ENCODE measurements at places on chromosomes 16 and 17.

DNA sequence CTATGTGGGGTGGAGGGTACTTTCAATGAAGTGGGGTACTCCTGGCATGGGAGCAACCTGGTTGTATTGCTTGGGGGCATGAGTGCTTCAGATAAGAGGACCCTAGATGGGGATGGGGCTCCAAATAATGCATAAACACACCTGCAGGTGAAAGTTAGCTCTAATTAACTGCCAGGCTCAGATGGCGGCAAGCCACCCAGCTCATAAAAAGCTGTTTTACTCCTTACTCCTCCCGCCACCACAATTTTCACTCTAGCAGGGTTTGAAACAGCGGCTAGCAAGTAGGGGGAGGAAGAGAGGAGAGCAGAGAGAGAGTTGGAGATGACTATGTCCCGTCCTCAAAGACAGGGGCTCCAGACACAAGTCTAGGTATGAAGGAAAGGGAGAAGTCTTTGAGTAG, 117.7 kb upstream of the WSCD1 start:
- no peak for DNase-seq

- DNase-seq = no peak
Observed at GRCh38 chr16:2154533-2155090, 970 bp upstream of the TRAF7 start.

DNA sequence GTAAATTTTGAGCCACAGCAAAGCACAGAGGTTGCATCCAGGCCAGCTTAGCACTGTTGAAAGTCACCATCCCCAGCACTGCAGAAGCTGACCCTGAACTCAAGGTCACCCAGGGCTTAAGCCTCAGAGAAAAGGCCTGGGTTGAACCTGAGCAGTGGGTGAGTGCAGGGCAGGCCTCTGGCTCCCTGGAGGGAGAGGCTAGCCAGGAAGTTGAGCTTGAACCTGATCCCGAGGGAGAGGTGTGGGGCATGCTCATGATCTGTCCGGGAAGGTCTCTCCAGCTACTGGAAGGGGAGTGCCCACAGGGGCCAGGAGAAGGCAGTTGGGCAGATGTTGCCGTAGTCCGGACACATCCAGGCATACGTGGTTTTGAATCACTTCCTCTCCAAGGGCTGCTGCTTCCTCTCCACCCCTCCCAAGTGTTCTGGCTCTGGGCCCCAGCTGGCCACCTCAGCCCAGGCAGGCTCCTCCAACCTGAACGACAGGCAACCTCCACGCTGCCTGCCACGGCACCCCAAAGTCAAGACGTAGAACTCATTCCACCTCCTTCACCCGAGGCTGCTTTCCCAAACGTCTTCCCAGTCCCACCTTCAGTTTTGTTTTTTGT, 18.4 kb downstream of the CARHSP1 start:
- no peak for DNase-seq

DNA sequence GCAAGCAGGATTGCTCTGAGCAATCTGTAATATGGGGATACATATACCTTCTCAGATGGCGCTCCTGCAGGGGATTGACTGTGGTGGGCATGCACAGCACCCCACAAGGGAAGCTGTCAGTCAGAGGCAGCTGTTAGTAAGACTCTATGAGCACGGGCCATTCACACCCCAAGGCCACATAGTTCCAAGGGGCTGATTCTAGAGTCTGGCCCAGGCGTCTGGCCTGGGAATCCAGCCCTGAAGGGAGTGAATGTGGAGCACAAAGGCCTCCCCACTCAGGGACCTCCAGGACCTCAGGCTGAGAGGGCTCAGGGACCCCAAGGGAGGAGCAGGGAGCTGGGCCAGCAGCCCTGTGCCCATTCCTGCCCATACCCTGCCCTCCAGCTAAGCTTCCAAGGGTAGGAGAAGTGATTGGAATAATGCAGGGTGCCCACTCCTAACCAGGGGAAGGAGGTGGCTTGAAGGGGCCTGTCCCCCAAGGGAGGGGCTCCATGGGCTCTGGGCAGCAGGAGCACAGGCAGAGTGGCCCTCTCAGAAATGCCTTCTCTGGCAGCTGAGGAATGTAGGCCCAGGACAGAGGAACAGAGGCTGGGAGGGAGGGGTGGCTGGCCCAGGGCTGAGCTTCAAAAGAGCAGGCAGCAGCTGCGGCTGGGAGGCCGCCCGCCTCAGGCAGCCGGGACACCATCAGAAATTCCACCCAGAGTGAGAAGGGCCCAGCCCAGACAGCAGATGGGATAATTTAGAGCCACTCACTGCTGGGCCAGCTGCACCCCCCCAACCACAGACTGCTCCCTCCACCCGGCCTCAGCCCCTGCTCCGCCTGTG, 48.9 kb upstream of the MRPS23 start:
- no peak for DNase-seq

GRCh38 chr17:82713071-82713723, 3.3 kb upstream of the FN3KRP start:
- DNase-seq = no peak

DNA sequence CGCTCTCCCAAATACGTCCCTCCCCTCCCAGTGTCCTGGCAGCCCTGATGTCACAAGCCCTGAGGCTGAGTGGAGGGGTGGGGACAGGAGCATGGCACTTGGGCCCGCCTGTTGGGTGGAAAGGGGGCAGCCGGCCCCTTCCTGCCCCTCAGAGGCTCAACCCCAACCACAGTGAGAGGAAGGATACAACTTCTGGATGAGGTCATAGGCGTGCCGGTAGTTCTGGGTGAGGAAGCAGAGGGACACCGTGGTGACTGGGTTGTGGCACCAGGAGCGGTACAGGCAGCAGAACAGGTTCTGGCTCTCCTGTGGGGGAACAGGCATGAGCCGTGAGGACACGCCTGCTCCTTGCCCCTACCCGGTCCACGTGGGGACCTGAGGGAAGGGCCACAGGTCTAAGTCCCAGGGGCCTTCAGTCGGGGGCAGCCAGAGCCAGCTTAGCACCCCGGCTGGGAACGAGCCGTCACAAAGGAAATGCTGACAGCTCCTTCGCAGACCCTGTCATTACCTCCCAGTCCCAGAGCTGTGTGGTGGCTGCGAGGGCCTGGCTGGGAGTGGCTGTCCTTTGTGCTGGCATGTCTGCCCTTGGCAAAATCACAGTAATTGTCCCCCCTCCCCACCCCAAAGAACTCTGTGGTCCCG, 11.2 kb upstream of the MTSS2 start:
- peak; percentile 17 for DNase-seq

DNA sequence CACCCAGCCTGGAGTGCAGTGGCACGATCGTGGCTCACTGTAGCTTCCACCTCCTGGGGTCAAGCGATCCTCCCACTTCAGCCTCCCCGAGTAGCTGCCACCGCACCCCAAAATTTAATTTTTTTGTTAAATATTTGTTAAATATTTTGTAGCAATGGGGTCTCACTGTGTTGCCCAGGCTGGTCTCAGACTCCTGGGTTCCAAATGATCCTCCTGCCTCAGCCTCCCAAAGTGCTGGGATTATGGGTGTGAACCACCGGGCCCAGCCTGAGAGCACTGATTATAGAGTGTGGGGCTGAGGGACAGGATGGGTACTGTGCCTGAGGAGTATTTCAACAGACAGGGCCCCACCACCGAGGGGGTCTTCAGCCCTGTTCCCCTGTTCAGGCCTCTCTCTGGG, 35.6 kb downstream of the TPSG1 start:
- no peak for DNase-seq

GRCh38 chr17:74737299-74738050, 419 bp downstream of the RAB37 start:
- no peak for DNase-seq

DNA sequence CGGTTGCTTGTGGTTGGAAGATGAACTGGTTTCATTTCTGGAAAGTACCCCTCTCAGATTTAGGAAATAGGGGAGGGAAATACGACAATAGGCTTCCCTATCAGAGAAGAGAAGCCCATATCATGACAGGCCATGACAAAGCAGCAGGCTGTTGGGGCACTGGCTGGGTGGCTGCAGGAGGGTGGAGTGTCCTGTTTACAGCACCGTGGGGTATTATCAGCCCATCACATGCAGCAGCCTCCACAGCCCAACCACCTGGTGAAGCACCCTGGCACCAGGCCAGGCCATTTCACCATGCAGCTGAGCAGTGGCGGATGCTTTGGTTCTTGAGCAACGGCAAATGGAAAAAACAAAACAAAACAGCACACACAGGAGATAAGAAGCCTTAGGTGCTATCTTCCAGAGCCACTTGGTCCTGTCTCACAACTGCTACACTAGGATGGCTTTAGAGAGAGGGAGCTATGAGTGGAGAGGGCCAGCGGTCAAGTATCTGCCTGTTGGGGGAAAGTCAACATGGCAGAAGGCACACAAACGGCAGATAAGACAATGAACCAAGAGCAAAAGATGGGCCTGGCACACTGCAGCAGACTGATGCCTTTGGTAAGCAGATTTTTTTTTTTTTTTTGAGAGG, 24.2 kb downstream of the FAM117A start:
- peak; percentile 69 for DNase-seq

- DNase-seq = no peak
Observed at GRCh38 chr17:39794249-39794970, 56.7 kb downstream of the GRB7 start.

DNA sequence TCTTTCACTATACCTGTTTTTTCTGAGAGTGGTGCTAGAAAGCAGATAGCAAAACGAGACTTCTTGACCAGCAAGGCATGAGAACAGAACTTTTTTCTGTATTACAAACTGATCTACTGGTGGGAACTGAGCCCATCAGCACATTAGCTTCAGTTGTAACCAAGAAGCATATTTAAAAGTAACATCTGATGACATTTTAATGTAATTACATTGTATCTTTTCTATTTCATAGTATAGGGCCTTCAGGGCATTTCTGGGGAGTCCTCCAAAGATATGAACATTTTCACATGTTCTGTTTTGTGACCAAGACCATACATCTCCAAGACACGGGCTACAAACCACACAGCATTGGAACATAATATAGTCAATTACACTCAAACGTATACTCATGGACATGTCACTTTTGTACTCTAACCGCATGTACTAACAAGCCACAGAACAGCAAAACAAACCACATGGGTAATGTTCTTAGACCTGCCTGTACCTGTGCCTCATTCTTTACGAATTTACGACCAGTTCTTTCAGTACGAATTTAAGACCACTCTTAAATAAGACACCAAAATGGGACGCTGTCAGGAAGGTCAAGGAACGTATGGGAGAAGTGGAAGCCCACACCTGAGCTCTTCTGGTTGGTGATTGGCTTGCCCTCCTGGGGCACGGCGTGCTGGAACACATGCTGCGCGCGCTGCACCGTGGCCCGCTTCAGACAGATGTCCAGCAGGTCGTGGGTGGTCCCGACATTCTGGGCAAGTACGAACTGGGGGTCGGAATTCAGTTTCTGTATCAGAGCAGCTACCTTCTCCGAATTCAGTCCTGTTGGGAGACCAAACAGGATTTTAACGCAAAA, 825 bp downstream of the BLMH start:
- DNase-seq = peak; percentile 9

- DNase-seq = no peak
Observed at GRCh38 chr16:339680-340079, 12.8 kb downstream of the AXIN1 start.

- no peak for DNase-seq
Observed at GRCh38 chr16:52629296-52629695, 82.4 kb upstream of the TOX3 start.

DNA sequence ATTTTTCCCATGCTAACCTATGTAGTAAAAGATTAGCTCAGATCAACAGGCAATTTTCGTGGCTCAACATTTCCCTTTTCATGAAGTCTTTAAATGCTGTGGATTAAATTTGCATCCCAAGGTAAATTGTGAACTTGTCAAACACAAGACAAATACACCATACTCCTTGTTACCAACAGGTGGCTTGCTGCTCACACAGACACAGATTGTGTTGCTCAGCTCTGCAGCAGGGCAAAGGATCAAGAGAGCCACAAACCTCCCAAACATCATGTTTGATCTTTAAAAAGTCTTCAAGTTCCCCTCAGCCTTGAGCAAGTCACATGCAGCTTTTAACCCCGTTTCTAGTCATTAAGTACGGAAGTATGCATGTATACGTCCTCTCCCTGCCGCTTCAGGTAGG, 119.6 kb upstream of the CNTNAP4 start:
- no peak for DNase-seq

GRCh38 chr16:1825381-1825863, 1.2 kb downstream of the HAGH start:
- no peak for DNase-seq

GRCh38 chr17:64196601-64197000, 66.5 kb downstream of the TEX2 start:
- DNase-seq = no peak

DNA sequence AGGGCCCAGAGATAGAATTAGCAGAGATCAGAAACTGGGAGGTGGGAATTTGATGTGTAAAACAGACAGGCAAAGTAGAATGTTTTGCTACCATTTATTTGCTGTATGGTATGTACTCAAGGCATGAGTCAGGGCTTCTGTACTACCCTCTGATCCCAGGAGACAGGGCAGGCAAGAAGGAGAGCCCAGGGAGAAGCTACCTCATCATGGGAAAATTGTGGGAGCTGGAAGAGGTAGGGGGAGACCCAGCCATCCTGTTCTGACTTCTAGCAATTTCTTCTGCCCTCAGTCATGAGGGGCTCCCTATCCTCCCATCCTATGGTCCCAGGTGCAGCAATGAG, 1.7 kb upstream of the PIGS start:
- no peak for DNase-seq

DNA sequence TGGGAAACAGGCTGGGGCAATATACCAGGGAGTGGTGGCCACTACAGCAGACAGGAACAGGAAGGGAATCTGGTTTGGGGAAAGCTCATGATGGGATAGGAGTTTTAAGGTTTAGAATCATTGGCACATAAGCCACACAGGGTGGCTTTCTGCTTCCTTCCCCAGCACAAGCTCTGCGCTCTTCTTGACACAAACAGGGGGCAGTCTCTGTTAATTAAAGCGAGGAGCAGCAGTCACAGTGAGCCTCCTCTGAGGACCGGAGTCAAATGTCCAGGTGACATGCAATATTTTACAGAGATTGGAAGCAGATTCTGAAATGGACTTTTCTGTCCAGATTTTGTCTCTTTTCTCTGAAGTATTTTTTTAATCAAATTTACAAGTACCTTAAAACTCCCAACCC, 2.8 kb upstream of the SHISA9 start:
- DNase-seq = no peak

GRCh38 chr17:40157973-40158372, 17.6 kb downstream of the CASC3 start:
- no peak for DNase-seq

- no peak for DNase-seq
Observed at GRCh38 chr17:5434984-5435383, 4.0 kb downstream of the C1QBP start.
